Activated gamma-delta T cell (primary cell): ENCODE measurements at places on chromosomes 16 and 17.

DNA sequence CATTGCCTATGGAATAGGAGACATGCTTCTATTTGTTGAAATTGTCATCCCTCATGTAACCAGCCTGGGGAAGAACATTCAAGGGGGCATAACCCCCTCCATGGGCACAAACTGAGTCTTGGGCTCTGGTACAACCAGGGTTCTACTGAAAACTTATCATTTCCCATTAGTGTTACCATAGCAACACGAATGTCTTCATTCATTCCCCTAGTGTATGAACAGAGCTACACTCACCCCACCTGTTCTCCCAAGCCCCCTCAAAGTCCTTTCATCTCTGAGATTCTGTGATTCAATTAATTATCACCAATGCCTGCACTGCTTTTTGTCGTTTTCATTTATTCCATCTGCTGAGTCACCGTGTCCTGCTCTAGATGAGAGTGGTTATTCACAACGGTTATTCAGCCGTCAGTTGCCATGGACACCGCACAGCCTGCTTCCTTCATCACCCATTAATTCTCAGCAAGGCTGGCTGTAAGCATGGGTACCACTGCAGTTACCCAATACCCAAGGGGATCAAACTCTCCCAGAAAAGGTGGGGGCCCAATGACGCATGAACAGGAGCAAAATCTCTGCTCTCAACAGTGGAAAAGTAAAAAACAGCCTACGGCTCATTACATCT, 1.6 kb upstream of the GAST start:
- no peak for DNase-seq

DNA sequence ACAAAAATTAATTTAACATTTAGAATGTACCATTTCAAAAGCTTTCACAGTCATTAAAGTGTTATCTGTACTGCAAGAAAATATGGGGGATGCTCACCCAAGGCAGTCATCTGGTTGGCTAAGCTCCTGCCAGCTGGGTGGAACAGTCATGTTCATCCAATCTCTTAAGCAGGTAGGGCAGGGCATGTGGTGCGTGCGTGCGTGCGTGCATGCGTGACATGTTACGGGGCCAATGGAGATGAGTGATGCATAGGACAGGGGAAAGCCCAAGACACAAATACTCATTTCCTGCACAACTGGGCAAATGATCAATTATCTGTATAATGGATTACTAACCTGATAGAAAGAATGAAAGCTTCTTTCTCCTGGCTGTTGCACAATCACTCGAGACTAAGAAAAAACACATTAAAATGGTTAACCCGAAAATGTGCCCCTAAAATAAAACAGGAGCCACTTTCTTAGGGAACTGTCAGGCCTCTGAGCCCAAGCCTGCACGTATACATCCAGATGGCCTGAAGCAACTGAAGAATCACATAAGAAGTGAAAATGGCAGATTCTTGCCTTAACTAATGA, 104.4 kb downstream of the MYO1D start:
- DNase-seq: no peak

GRCh38 chr16:56226845-56227525, 35.7 kb downstream of the GNAO1 start:
- no peak for DNase-seq

- no peak for DNase-seq
Measured at GRCh38 chr16:82585675-82586074, 41.1 kb upstream of the CDH13 start.

DNA sequence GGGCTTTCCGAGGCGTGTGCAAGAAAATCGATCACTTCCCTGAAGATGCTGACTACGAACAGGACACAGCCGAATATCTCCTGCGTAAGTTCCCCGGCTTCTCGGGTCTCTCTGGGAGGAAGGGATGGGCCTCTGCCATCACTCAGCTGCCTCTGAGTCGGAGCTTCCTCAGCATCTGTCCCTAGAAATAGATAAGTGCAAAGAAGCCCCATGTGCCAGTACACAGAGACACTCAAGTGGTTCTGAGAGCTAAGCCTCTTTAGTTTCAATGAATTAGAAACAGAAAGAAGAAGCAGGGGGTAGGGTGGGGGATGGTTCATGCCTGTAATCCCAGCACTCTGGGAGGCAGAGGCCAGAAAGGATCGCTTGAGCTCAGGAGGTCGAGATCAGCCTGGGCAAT, 90.6 kb downstream of the CACNG3 start:
- no peak for DNase-seq

DNA sequence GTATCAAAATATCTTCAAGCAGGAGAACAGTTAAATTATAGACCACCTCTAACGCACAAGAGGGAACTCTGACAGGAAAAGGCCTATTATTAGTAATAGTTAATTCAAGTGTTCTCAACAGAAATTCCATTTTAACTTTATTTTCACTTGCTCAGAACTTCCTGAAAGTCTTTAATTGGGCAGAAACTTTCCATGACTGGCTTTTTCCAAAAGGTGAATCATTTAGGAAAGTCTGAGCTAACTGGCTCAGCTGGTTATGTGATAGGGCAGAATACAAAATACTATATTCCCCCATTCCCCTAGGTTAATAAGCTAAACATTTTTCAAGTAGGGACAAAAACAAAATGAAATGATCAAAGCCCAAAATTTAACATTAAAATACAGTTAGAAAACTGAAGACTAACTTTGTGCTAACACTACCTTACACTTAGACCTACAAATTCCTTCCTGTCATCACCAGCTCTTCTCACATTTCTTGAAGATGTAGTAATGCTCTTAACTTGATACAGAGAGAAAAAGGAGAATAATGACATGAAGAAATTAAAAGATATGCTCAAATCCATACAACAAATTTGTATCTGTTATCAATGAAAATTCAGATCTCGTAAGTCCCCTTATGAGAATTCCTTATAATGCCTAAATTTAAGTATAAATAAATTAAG, 31.0 kb downstream of the CFDP1 start:
- no peak for DNase-seq

- DNase-seq: no peak
Measured at GRCh38 chr17:38604479-38605403, 1.0 kb downstream of the SRCIN1 start.

- DNase-seq: no peak
Measured at GRCh38 chr16:17252064-17252463, 218.7 kb downstream of the XYLT1 start.

GRCh38 chr16:68764862-68765261, 27.8 kb downstream of the CDH1 start:
- no peak for DNase-seq

DNA sequence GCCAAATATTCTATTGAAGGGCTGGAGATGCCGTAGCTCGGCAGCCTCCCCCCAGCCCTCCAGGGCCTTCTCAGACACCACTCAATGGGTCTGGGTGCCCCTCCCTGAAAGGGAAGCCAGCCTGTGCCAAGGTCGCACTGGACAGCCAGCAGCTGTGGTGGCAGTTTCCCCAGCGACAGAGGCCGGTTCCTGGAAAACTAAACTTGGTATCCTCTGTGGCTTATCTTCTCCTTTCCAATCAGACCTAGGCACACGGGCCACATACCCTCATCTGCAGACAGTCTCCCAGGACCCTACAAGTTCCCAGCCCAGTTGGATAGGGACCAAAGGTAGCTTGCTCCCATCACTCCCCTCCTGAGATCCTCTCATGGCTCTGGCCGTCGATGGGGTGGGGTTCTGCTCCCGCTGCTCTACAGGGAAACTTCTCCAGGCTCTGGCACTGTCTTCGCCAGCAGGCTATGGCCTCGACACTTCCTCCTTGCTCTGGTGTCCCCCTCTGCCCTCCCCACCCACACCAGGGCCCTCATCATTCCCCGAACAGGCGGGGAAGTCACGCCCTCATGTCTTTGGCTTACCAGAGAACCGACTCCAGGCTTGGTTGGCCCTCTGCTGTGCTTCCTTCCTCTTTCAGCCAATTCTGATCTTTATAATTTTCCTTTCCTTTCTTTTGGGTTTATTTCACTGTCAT, 18.3 kb upstream of the IL21R start:
- no peak for DNase-seq

GRCh38 chr17:17494870-17495535, 1.2 kb downstream of the RASD1 start:
- DNase-seq: no peak

- DNase-seq: no peak
Measured at GRCh38 chr17:72454342-72454741, 333.5 kb downstream of the SOX9 start.

DNA sequence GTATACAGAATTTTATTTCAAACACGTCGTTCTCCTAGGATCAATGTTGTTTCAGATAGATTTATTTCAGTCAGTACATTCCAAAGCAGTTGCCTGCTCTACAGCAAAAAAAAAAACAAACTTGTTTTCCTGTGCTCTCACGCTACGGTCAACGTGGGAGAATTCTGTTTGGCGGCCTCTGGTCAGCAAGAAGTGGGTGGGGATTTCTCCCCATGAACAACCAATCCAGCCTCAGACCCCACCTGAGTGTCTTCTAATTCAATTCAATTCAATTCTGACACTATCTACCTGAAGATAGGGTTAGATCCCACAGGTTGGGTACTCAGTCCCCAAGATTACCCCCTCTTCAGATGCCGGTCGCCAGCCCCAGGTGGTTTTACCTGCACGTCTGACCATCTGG, 22.1 kb downstream of the C17orf58 start:
- DNase-seq: no peak

DNA sequence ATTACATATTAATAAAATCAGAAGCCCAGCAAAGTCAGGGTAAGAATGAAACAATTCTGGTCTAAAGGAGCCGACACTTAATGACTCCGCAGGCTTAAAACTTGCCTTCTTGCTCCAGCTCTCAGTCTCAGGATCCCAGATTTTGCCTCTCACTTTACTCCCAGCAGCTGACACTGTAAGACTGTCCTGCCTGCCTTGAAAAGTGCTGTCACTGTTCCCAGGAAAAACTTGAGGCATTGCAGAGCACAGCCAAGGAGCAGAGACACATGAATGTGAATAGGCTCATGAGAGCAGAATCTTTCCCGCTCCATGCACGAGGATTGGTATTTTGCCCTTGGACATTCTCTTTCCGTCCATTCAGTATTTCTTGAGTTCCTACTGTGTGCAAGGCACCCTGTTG, 457.6 kb upstream of the ZFHX3 start:
- no peak for DNase-seq

DNA sequence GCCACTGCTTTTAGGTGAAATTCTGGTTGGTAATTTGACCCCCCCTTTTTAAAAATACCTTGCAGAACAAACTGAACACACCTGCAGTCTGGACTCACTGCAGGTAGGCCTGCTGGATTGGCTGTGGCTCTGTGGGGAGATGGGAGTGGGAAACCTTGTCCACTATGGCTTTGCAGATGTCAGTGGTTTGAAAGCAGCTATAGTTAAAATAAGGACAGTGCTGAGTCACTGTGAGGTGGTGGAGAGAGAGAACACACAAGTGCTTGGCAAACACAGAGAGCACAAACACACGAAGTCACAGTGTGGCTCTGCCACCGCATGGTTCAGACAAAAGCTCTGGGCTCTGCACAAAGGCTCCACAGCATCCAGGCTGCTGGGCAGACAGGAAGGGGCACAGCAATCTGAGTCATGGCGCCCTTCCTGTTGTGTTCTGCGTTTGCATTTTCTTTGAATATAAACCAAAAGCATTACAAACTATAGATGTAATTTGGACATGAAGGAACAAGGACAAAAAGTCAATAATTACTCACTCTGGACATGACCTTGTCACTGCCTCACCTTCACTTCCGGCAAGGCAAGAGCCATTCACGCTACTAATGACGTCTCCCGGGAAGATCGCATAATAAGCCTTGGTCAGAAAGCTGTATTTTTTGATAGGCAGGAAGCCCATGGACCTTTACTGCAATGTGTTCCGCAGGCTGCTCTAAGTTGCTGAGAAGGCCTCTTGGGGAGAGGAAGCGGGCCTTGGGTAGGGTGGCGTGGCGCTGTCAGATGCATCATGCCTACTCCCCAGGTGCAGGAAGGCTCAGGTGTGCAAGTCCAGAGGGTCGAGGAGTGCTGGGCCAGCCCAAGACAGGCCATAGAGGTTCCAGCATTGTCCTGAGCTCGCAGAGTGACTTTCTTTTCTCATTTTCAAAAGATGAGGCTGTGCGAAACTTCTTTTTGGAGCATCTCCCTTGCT, 60.1 kb upstream of the MED9 start:
- no peak for DNase-seq
